Tibial nerve (tissue), 4 donors: ENCODE measurements at places on chromosomes 11 and 22.

DNA sequence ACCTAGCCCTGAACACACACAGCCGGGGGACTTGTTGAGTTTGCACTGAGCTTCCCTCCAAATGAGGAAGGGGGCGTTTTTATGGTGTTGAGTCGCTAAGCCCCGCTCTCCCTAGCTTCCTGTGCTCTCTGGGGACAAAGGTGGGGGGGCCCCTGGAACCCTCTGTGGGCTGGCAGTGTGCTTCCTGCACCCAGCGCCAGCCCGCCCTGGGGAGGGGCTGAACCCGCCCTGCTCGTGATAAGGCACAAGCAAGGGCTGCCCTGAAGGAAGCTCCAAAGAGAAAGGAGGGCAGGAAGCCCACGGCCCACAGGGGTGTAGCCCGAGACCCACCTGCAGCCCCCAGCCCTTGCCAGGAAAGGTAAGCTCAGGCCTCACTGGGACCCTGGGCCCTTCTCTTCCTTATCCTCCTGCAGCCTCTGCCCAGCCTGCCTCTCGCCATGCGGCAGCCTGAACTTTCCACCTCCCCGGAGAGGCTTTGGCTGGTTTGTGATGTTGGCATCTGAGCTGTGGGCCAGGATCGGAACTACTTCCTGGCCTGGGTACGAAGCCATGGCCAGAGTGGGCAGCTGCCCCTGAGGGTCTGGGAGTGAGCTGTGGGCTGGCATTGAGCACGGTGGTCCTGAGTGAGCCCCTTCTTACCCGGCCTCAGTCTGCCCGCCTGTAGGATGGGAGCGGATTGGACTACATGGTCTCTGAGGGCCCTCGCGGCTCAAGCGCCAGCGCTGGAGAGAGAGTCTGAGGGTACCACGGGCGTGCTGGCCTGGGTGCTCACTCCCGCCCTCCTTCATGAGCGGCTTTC, at the start of gene FERMT3:
Gene FERMT3, plus strand, starts transcription at position 265 of the 799 bp plus-strand sequence. CDS start 644 bp downstream, outside the sequence.
- no peak for DNase-seq

GRCh38 chr11:113014262-113015097, 53.3 kb downstream of the NCAM1 start:
- no peak for DNase-seq

DNA sequence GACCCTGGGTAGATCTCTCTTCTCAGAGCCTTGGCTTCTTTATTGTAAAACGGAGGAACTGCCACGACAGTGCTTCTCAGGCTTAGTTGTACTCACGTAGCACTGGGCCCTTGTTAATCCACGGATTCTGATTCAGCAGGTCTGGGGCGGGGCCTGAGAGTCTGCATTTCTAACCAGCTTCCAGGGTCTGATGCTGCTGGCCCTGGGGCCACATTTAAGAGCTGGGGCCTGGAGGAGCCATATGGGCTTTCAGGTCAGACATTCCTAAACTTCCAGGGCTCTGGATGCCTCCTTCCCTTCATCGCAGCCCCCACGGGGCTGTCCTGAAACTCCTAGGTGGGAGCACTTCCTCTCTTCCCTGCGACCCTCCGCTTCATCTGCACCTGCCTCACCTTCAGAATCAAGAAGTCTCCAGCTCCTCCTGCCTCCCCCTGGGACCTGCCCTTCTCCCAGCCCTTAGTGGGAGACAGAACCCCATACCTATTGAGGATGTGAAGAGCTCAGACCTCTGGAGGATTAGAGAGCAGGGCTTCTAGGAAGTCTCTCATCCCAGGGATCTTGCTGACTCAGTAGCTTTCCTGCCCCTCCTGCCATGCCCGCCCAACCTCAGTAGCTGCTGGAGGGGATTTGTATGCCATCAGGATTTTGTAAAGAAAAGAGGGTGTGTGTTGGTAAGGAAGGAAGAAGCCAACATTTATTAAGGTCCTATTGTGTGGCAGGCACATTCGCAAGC, 92.5 kb downstream of the LRRC32 start:
- no peak for DNase-seq

- no peak for DNase-seq
Observed at GRCh38 chr11:123429336-123429735, 733 bp upstream of the GRAMD1B start.

DNA sequence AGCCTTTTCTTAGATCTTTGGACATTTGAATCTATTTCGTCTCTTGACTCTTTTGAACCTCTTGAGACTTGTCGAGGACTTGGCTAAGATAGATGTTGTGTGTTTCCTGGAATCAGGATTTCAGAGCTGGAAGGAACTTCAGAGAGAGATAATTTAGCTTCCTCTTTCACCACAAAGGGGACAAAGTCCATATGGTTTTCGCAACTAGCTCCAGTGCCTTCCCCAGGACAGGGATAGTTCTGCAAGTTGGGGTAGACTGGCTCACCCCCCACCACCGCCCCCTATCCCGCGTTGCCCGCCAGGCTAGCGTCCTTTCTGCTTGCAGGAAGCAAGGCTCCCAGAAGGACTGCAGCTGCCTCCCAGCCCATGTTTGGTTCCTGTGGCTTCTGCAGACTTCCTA, 75.7 kb upstream of the MYO18B start:
- DNase-seq, result peak; percentile 22

DNA sequence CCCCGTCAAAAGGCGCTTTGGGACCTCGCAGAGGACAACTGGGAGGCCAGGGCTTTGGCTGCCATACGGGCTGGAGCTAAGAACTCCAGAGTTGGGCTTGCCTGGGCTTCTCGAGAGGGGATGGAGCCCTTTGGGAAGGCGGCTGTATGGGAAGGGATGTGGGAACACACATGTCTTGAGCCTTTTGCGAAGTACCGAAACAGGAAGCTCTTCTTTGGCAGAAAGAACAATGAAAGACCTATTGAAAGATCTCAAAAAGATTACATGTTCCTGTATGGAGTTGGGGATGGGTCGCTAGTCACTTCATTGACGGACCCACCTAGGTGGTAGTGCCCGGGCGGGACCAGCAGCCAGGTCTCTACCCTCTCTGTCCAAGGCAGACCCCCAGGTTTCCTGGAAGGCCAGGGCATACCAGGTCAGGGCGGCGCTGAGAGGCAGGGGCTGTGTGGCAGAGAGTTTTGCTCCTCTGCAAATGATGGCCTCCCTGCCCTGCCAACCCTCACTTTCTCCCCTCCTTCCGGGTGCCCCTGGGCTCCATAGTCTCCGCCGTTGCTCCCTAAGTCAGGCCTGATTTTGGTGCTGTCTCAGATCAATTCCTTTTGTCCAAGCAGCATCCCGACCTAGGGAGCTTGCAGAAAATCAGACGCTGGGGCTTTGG, 1.0 kb downstream of the ST14 start:
- no peak for DNase-seq

DNA sequence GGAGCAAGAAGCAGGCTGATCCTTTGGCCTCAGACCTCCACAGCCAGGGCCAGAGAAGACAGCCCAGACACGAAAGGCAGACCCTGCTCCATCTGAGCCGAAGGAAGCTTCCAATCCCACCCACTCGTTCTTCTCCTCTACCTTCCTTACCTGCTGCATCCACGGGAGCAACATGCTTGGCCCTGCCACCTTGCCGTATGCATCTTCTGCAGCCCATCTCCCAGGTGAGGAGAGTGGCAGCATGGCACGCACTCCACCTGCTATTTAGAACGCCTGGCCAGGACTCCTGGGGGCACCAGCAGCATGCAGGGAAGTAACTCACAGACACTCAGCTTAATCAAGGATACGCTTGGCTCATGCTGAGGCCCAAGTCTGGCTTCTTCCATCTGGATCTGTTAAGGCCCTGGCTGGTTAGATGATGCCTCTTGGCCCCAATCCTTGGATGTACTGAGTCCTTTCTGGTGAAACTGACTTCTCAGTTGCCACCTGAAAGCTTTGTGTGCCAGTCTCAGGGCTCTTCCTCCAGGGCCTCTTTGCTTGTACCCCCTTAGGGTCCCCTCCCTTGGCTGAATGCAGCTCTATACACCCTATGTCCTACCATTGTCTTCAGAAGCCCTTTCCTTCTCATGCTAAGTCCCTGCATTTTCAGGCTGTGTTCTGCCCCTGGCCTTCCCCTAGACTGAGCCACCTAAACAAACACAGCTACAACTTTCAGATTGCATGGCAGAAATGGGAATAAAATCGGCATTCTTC, 604.9 kb downstream of the BUD13 start:
- DNase-seq, result no peak

GRCh38 chr11:75589933-75590332, 27.9 kb downstream of the SERPINH1 start:
- no peak for DNase-seq

DNA sequence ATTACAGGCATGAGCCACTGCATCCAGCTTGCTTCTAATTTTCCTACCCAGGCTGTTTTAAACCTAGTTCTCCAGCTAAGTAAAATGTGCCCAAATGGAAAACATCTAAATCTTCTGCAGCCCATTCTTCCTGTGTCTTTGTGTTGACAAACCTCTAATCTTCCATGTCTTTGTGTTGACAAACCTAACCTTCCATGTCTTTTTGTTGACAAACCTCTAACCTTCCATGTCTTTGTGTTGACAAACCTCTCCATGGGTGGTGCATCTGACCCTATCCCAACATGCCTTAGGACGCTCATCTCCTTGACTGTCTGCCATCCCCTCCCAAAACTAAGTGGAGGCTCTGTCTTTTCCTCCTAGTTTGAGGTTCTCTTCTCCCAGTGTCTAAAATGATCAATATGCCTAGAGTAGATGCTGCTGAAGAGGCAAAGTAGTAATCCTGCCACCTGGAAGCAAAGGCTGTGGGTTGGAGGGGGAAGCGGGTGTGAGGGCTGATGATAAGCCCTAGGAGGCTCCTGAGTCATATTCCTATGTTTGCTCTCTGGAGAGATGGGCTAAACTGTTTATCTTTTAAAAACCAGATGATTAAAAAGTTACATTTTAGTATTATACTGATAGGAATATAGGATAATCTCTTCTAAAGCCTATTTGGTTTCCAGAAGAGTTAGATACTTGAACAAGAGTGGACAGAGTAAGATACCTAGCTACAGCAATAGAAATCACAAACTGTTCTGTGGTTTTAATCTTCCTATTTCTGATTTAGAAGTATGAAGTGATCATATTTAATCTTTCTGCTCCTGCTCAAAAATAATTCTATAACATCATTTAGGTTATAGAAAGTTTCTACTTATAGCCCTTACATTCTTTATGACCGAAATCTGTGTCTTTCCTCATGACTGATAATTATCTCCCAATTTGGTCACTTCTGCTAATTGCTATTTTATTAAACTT, 7.9 kb downstream of the FEN1 start:
- no peak for DNase-seq

DNA sequence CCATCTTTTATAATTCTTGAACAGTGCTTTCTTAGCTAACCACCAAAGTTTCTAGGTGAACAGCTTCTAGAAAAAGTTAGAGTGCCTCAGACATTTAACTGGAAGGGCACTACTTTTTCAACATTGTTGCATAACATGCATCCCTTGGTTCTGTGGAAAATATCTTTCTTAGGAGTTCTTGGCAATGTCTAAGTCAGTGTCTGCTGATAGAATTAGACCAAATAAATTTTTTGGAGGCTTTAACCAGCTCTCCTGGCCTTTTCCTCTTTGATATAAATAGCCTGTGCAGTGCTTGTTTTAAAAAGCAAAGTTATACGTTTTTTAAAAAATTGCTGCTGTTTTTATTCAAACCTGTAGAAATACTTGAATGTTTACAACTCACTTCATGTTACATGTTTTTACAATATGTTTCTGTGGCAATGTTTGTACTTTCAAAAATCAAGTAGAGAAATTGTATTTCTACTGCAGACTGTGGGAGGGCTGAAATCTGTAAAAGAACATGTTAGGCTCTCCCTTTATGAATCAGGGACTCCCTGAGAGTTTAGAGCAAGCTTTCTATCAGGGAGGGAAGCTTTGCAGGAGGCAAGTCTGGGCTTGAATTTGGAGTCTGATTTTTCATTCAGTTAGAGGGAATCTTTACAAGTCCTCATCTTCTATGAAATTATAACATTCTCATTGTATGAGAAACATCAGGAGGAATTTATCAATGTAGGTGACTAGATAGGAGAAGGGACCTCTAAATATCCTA, 16.3 kb upstream of the PANX1 start:
- no peak for DNase-seq

DNA sequence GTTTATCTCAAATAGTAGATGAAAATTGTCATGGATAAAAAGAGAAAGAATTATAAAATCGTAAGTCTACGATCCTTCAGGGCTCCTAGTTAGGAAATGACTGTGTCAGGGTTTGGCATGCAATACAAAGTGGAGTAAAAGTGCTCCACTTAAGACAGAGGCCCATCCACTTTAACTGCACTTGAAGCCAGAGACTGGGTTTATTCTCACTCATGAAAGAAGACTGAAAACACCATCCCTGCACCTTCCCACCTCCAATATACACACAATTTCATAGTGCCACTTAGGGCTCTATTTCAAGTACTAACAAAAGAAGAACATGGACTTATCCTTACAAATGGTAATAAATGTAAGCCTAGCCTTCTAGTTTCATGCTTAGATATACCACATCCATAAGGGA, 70.7 kb downstream of the ANO5 start:
- no peak for DNase-seq

- DNase-seq, result no peak
Observed at GRCh38 chr11:118533769-118534729, 3.1 kb downstream of the TMEM25 start.

DNA sequence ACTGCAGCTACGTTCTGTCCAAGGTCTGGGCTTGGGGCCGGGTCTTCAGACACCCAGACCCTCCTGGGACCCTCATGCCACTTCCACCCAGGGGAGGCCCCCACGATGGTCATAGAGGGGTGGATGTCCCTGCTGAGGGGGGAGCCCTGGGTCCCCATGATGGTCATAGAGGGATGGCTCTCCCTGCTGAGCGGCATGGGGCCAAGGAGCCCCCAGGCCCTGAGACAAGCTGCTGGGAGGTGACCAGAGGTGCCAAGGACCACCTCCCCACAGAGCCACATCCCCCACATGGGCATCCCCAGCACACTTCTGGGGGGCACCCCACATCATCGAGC, 7.2 kb downstream of the MUC5B start:
- no peak for DNase-seq

GRCh38 chr11:104798789-104799188, 99.5 kb downstream of the CASP12 start:
- no peak for DNase-seq

- DNase-seq, result no peak
Observed at GRCh38 chr22:29756341-29756740, 10.5 kb downstream of the ZMAT5 start.

DNA sequence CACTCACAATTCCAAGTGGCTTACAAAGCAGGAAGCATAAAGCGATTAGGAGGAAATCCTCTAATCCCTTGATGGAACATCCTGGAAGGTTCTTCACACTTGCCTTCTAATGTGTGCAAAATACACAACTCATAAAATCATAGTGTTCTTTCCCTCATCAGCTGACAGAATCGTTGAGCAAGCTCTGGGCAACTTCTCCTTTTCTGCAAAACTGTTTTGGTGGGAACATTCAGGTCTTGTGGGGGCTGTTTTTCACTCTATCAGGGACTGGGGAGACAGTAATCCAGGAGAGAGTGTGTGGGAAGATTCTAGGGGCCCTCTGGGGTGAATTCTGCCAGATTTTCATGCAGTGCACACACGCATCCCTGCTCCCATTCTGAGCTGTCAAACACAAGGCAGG, 53.2 kb downstream of the IRAG1 start:
- no peak for DNase-seq

GRCh38 chr11:17132654-17133053, 55.2 kb upstream of the RPS13 start:
- DNase-seq, result no peak
